ENCODE measurements at places on chromosomes 2 and 18.

DNA sequence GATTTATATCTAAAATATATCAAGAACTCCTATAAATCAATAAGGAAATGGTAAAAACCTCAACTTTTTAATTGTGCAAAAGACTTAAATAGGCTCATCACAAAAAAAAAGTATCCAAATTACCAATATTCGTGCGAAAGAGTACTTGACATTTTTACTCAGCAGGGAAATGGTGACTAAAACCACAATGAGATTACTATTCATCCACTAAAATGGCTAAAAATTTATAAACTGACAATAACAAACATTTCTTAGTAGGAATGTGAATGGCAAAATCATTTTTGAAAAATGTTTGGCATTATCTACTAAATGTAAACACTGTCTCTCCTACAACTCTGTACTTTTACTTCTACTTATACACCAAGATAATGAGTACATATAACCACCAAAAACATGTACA, 184.8 kb upstream of the RND3 start:
- no peak for DNase-seq

DNA sequence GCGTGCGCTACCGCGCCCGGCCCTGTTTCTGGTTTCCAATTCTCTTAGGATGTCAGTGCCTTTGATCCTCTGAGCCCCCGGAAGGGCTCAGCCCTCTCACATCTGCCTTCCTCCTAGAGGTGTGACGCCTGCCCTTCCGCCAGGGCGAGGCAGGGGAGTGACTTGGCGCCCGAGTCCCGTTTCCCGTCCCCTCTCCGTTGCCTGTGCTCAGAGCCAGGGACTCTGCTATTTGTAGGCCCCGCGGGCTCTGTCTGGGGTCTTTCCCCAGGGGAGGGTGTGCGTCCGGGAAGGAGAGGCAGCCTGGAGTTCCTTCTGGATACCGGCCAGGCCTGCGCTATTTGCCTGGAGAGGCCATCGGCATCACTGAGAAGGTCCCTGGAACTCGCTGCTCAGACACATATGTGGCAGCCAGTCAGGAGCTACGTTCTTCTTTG, 103.7 kb upstream of the TAF1B start:
- no peak for DNase-seq

DNA sequence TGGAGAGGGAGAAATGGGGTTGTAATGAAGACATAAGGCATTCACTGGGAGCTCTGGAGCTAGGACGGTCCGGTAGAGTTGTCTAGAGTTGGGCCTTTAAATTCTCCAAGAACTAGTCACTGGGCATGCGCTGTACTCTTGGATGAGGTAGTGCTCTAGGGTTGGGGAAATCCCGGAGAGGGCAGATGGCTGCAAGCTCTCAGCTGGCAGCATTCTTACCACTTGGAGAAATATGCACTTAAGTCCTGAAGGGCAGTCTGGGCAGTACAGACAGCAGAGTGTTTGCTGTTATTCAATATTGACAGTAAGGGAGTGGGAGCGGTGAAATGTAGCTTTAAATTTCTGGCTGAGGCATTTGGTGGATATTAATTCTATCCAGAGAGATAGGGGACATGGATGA, 214.6 kb downstream of the RDH14 start:
- no peak for DNase-seq

- DNase-seq = no peak
These were observed 6.8 kb downstream of the CARF start for GRCh38 chr2:202918860-202919259.

GRCh38 chr2:6782517-6783237, 83.0 kb downstream of the CMPK2 start:
- no peak for DNase-seq

DNA sequence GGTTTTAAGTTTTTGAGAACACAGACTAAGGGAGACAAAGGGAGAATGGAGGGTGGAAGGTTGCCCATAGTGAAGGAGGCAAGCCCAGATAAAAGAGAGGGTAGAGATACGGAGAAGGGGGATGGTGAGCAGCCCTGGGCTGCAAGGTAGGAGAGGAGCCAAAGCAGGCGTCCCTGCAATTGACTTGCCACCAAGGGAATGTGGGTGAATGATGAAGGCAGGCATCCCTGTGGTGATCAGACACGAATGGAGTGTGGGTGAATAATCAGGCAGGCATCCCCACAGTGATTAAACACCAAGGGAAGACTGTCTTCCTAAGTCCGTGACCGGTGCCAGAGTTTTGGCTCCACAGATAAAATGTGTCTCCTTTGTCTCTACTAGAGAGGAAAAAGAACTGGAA, 16.5 kb upstream of the ALPK2 start:
- no peak for DNase-seq

- no peak for DNase-seq
These were observed 654.9 kb upstream of the HS6ST1 start for GRCh38 chr2:128973566-128973965.

- no peak for DNase-seq
These were observed 1183.1 kb upstream of the TMEFF2 start for GRCh38 chr2:193377789-193378188.

DNA sequence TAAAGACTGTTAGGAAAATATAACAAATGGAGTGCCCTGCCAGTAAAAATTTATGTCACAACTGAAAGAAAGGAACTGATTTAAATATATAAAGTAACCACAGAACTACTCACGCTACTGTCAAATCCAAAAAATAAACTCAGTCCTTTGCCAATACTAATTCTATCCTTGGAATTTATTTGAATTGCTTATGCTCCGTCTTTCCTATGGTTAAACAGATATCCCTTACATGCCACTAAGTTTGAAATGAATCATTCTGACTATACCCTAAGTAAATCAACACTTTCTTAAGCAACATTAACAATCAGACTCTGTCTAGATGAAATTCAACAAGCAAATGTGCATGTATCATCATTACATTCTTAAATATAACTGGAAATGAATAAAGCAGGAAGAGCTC, 9.8 kb downstream of the HNRNPLL start:
- DNase-seq = no peak

- DNase-seq = no peak
These were observed 2.8 kb downstream of the SH3BP4 start for GRCh38 chr2:234954551-234954992.

DNA sequence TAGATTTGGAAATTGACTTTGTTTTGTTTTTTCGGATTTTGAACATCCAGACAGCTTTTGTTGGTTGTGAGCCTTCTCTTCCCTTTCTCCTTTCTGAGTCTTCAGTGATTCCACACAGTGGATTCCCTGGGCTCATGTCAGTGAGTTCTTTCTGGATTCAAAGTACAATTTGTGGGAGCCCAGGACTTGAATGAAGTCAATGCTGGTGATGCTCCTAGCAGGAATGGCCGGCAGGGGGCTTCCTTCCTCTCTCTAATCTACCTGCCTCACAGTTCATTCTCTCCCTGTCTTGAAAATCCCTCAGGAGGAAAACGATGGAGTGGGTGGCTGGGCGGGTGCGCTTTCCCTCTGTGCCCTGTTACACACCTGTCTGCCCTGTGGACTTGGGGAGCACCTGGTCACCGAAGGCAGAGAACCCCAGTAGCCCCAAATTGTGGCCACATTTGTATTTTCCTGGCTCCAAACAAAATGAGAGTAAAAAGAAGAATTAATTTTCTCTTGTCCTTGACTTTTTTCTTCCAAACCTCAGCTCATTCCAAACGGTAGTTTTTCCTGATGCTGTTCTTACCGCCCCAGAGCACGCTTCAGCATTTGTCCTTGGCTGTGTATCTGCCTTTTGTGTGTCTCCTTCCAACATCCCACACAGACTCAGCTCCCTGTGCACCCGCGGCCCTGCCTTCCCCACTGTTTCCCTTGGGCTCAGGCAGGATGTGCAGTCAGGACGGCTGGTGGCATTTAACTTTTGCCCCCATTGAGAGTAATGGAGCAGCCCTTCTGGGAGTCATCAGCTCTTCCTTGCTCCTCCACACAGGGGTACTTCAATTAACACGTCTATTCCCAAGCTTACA, 86.6 kb downstream of the MARCO start:
- no peak for DNase-seq

GRCh38 chr2:227325839-227326195, 766 bp downstream of the MFF start:
- no peak for DNase-seq

GRCh38 chr18:13258921-13259320, 40.4 kb downstream of the LDLRAD4 start:
- no peak for DNase-seq

- DNase-seq = peak; percentile 10
These were observed 25.5 kb upstream of the YWHAQ start for GRCh38 chr2:9656270-9656766.

DNA sequence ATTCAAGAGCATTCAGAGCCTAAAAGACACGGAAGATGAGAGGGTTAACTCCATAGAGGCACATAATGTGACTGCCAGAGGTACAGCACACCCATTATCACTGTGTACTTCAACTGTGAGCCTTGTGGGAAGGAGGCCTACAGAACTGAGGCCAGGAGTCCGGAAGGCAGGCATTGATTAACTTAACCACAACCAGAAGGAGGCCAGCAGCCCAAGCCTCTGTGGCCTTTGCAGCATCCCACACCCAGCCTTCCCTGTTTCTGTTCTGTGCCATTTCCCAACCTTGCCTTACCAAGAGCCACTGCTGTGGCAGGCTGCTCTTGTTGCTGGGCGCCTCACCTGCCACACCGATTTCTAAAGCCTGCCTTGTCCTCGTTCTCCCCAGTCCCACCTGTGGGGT, 27.2 kb downstream of the SIGLEC15 start:
- no peak for DNase-seq

DNA sequence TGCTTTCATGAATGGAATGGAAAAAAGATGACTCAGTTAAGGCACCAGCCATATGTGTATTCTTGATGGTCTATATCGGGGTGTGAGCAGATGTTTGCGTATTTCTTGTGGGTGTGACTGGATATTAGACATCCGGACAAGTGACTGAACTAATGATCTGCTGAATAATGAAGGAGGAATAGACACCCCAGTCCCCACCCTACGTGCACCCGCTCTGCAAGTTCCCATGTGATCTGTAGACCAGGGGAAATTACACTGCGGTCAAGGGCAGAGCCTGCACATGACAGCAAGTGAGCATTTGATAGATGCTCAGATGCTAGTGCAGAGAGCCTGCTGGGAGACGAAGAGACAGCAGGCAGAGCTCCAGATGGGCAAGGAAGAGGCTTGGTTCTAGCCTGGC, 12.4 kb upstream of the PRLH start:
- no peak for DNase-seq

DNA sequence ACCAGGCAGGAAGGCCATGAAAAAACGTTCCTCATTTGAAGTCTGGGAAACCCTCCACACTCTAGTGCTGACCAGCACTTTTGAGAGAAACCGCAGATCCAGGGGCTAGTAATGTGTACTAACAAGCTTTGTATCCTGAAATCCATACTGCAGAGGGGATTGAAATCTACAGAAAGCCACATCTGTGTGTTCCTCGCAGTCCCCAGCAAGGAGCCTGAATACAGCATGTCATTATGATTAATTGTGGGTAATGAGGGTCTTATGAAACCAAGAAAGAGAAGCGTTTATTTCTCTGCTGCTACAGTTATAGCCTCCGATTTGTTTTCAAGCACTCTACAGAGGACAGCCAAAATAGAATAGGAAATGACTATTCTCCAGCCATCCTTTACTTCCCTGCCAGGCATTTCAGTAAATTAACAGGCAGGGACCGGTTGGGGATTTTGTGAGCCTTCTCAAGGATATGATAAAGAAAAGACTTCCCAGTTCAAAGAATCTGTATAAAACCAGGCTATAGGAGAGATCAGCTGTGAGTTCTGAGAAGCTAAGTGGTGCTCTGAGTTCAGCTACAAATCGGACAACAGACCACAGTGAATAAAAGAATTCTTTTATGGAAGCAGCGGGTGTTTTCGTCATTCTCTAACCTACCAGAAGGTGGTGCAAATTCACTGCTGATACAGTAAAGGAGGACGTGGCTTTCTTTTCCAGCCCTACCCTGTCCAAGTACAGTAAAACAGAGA, 133.4 kb downstream of the INSIG2 start:
- no peak for DNase-seq

DNA sequence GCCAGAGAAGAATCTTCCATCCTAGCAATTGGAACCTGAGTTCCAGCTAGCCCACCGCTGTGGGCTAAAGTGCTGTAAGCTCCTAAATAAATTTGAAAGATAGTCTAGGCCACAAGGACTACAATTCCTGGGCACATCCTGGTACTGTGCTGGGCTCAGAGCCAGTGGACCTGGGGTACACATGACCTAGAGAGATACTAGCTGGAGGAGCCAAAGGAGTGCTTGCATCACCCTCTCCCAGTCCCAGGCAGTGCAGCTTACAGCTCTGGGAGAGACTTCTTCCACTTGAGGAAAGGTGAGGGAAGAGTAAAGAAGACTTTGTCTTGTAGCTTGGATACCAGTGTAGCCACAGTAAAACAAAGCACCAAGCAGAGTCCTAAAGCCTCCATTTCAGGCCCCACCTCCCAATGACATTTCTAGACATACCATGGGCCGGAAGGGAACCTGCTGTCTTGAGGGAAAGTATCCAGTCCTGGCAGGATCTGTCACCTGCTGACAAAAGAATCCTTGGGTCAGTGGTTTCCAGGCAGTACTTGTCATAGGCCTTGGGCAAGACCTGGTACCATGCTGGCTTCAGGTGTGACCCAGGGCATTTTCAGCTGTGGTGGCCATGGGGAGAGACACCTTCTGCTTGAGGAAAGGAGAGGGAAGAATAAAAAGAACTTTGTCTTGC, 89.5 kb downstream of the TMEM185B start:
- DNase-seq = no peak

DNA sequence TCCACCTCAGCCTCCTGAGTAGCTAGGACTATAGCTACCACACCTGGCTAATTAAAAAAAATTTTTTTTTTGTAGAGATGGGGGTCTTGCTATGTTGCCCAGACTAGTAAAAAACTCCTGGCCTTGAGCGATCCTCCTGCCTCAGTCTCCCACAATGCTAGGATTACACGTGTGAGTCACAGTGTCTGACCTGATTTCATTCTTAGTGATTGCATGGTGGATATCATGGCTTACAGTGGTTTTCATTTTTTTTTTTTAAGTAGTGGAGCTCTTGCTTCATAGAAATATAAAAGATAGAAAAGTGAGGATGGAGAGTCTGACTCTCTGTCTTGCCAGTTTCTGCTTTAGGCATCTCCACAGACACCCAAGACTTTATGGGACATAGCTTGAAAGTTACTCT, 83.6 kb downstream of the CDC42EP3 start:
- DNase-seq = no peak
